B cell (primary cell): ENCODE measurements at places on chromosomes 2 and 18. TPM values are rescaled to one million over a fixed set of nuclear protein-coding genes. Genes with fewer than 3 reads are reported as not detected.

GRCh38 chr2:41038408-41038807, 586.5 kb upstream of the SLC8A1 start:
- no peak overlapping the region for H3K27ac ChIP-seq
- H3K4me1 ChIP-seq = no peaks in the 10 kb centered on the region
- H3K36me3 ChIP-seq = no peaks in the 10 kb centered on the region
- no peaks in the 10 kb centered on the region for H3K27me3 ChIP-seq
- no peak overlapping the region for H3K4me3 ChIP-seq

DNA sequence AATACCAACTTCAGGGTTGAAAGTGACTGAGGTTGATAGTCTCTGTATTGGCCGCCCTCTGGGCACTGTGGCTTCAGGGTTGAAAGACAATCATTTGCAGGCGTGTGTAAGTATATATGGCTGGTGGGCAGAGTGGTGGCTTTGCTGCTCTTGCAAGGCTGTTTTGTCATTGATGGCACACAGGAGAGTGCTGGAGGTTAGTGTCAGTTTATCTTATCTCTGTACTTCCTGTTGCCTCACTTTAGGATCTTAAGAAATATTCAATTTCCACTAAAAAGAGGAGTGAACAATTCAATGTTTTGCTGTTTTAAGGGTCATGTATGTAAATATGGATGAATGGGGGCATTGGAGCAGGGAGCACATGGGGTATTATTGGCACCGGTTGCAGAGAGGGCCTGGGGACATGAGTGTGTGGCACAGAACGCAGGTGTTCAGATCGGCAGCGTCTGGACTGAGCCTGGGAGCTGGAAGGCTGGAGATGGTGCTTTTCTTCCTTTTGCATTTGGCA, 51.5 kb downstream of the NCK2 start:
- H3K4me1 ChIP-seq = peaks cover 86% of the 10 kb centered on the region
- H3K27me3 ChIP-seq = no peaks in the 10 kb centered on the region
- peak overlapping the region; percentile 18 for H3K4me3 ChIP-seq
- no peaks in the 10 kb centered on the region for H3K36me3 ChIP-seq
- DNase-seq = peak; percentile 36

DNA sequence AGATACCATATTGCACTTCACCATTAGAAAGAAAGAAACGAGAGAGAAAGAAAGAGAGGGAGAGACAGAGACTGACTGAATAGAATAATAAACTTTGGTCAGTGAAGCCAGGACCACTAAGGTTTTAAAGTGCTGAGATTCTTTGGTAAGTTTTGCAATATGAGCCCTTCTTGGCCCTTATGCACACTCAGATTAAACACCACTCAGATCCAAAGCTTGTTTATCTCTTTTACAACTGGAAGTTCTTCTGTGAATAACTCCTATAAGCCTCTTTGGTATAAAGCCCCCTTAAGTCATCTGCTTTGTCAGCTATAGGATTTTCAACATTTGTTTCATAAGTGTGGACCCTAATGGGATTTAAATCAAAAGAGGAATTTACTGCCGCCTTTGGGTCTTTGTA, 40.8 kb downstream of the PID1 start:
- H3K4me1 ChIP-seq = no peaks in the 10 kb centered on the region
- no peak overlapping the region for H3K4me3 ChIP-seq
- no peak overlapping the region for H3K27ac ChIP-seq
- no peaks in the 10 kb centered on the region for H3K27me3 ChIP-seq
- no peak for DNase-seq

DNA sequence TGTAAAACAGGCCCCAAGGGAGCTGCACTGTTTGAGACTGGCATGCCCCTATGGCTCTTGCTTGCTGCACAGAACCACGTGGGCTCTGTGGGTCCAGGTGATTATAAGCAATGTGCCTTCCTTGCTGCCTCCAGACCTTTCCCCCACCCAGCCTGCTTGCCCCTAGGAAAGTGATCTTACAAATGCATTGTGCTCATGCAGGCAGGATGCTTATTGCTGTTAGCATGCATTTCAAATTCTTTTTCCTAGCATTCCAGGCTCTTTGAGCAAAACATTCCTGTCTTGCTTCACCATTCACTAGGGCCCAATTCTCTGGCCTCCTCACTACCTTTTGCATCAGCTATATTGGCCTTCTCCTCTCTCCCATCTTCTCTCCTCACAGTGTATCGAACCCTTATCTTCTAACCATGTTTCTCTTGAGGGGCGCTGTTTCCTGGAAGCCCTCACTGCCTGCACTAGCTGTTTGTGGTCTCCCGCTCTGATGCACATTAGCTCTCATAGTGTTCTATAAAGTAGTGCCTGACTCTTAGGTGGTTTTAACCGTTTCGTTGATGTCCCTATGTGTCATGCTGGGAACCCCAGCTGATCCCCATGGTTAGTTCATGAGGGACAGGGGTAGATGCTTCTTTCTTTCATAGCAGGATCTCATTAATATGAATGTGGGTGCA, 152.9 kb upstream of the EPAS1 start:
- H3K4me3 ChIP-seq = no peak overlapping the region
- no peak for DNase-seq
- peaks cover 3% of the 10 kb centered on the region for H3K36me3 ChIP-seq
- no peak overlapping the region for H3K27ac ChIP-seq
- H3K4me1 ChIP-seq = no peaks in the 10 kb centered on the region

TMEM237 gene
- 3.6 and 4.2 TPM in 2 replicates for total RNA-seq

NAT8 gene
- not detected in 2 replicates for total RNA-seq

GRCh38 chr2:230068651-230069055, at the start of gene SLC16A14:
TSS of gene SLC16A14 (minus strand) at chr2:230068924. CDS start at chr2:230059352, 9,572 bp downstream.
- H3K4me1 ChIP-seq = peaks cover 8% of the 10 kb centered on the region
- DNase-seq = peak; percentile 62
- H3K36me3 ChIP-seq = no peaks in the 10 kb centered on the region
- H3K27ac ChIP-seq = no peak within 1 kb of the TSS

DNA sequence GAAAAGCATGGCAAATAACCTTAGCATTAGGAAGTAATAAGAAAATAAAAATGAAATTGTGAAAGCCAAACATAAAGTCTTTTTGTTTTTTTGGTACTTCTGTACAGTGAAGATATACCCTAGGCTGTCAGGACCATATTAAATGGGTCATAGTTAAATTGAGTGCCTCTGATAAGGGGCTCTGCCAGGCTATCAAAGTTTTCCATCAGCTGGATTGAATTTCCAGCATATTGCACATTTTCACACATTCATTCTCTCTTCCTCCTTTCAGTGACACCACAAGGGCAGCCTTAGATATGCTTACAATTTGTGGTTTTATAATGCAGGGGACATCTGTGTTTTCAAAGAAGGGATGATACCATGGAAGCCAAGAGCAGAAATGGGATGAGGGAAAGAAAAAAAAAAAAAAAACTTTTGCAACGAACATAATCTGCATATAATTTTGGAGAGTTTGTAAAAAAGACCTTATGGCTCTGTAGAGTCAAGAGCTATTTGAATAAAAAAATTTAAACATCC, 109.3 kb upstream of the LYPD1 start:
- no peaks in the 10 kb centered on the region for H3K4me1 ChIP-seq
- no peak for DNase-seq
- no peaks in the 10 kb centered on the region for H3K27me3 ChIP-seq
- H3K4me3 ChIP-seq = no peak overlapping the region
- no peak overlapping the region for H3K27ac ChIP-seq

DUSP28 gene
- 19.0 TPM in 2 replicates for total RNA-seq

DNA sequence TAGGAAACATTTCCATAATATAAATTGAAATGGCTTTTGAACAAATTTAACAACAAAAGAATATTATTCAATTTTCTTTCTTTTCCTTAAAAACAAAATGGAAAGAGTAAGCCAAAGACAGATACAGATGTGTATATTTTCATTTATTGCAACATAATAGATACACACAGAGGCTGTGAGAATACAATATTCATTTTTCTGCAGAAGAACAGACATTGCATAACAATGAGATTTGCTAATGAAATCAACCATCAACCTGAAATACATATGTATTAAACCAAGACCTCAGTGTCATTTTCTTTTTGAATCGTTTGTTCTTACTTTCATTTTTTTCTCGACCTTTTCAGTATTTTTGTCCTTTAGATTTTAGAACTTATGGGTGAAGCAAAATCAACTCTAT, 95.1 kb downstream of the BAZ2B start:
- H3K36me3 ChIP-seq = no peaks in the 10 kb centered on the region
- peaks cover 5% of the 10 kb centered on the region for H3K4me1 ChIP-seq
- no peak for DNase-seq
- H3K27me3 ChIP-seq = no peaks in the 10 kb centered on the region

DNA sequence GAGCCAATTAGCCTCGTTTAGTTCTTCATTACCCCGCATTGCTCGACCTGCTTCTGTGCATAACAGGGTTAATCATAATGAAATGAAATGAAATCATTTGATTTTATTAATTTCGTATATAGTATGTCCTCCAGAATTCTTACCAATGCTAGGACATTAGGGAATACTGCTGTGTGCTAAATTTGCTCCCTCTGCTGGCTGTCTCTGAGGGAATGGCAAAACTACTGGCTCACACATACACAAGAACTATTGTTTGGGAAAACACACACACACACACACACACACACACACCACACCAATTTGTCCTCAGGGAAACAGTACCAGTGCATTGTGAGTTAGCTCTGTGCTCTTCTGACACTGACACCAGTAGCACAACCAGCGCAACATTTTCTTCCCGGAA, 273.3 kb upstream of the TCF4 start:
- DNase-seq = no peak
- H3K27me3 ChIP-seq = no peaks in the 10 kb centered on the region
- no peaks in the 10 kb centered on the region for H3K4me1 ChIP-seq
- no peak overlapping the region for H3K4me3 ChIP-seq
- H3K36me3 ChIP-seq = no peaks in the 10 kb centered on the region
- no peak overlapping the region for H3K27ac ChIP-seq

PTMA gene
- total RNA-seq = 2,208 and 2,282 TPM in 2 replicates

GKN2 gene
- total RNA-seq = not detected in 2 replicates

GRCh38 chr18:45321520-45321919, 293.8 kb upstream of the SLC14A2 start:
- H3K27ac ChIP-seq = no peak overlapping the region
- no peaks in the 10 kb centered on the region for H3K36me3 ChIP-seq
- no peaks in the 10 kb centered on the region for H3K4me1 ChIP-seq
- no peaks in the 10 kb centered on the region for H3K27me3 ChIP-seq
- no peak overlapping the region for H3K4me3 ChIP-seq

DNA sequence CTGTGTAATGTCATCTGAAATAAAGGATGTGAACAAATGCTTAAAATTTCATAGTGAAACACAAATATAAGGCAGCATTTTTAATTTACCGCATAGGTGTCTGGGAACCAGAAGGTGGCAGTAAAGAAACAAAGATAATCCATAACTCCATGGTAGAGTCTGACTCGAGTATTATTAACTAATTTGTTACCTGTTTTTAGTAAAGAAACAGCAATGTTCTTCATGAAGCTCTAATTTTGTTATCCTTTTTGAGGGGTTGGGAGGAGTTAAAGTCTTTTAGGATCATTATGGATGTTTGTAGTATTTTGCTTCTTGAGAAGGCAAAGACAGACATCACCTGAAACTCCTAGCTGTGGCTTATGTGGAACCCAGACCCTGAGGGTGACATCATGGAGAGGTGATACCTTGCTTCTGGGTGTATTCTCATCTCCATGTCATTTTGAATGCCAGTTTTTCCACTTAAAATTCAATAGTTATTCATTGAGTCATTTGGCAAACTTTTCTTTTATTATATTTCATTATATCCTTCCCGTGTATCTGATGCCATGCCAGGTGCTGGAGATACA, 286.2 kb upstream of the EPAS1 start:
- no peaks in the 10 kb centered on the region for H3K36me3 ChIP-seq
- no peaks in the 10 kb centered on the region for H3K27me3 ChIP-seq
- H3K27ac ChIP-seq = no peak overlapping the region
- peak; percentile 24 for DNase-seq

ASXL3 gene
- total RNA-seq = 0.02 TPM in 1 of 2 replicates, not detected in the other

APCDD1 gene
- total RNA-seq = 0.46 and 1.1 TPM in 2 replicates

PSD4 gene
- 203 and 217 TPM in 2 replicates for total RNA-seq

GRCh38 chr2:12613137-12613835, 103.5 kb upstream of the TRIB2 start:
- no peaks in the 10 kb centered on the region for H3K36me3 ChIP-seq
- no peak overlapping the region for H3K27ac ChIP-seq
- no peak overlapping the region for H3K4me3 ChIP-seq
- peaks cover 36% of the 10 kb centered on the region for H3K4me1 ChIP-seq

DNA sequence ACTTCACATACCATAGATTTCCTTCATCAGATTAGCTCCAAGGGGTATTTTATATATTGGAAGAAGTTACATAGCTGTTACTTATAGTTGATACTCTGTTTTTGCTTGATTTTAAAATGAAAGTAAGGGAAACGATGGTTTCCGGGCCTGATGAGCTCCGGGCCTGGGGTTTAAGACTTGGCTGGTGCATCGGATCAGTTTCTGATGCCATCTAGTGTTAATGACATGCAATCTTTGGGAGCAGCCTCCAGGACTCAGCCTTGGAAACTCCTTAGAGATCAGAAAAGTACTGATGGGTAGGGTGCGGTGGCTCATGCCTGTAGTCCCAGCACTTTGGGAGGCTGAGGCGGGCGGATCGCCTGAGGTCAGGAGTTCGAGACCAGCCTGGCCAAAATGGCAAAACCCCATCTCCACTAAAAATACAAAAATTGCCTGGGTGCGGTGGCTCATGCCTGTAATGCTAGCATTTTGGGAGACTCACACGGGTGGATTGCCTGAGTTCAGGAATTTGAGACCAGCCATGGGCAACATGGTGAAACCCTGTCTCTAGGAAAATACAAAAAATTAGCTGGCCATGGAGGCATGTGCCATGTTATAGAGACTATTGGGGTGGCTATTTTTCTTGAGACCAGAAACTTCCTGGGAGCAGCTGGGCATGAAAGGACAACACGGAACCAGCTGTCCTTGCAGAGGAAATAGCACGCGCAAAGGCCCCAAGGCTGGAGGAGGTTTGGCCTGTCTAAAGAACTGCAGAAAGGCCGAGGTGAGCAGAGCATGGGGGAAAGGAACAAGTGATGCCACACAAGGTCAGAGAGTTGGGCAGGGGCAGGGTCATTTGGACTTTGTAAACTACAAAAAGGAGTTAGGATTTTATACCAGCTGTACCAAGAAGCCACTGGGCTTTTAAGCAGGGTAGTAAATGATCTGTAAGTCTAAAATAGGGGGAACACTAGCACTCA, 46.9 kb upstream of the CNOT11 start:
- no peaks in the 10 kb centered on the region for H3K27me3 ChIP-seq
- DNase-seq = peak; percentile 54
- H3K27ac ChIP-seq = no peak overlapping the region
- no peak overlapping the region for H3K4me3 ChIP-seq

L3MBTL4 gene
- total RNA-seq = 11.6 and 11.9 TPM in 2 replicates

DNA sequence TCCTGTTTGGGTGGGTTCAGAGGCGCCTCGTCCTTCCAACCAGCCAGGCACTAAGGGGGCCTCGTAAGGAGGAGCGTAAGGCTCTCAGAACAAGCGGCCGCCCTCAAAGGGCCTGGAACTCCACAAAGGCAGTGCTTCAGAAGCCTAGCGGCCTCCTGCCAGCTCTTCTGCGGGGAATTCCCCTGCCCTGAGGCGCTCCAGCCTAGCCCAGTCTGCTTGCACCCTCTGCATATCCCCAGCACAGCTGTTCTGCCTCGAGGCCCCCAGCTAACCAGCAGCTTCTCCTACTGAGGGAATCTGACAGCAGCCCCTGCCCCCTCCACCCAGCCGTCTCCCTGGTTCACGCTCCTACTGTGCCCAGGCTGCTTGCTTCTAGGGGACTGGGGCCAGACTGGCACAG, 265.9 kb downstream of the TFCP2L1 start:
- no peak overlapping the region for H3K4me3 ChIP-seq
- no peak overlapping the region for H3K27ac ChIP-seq
- no peaks in the 10 kb centered on the region for H3K4me1 ChIP-seq
- no peaks in the 10 kb centered on the region for H3K36me3 ChIP-seq
- H3K27me3 ChIP-seq = no peaks in the 10 kb centered on the region

RIT2 gene
- not detected in 2 replicates for total RNA-seq

GRCh38 chr2:20578895-20579825, 71.7 kb downstream of the HS1BP3 start:
- H3K27ac ChIP-seq = no peak overlapping the region
- DNase-seq = no peak
- no peaks in the 10 kb centered on the region for H3K36me3 ChIP-seq
- peaks cover 34% of the 10 kb centered on the region for H3K4me1 ChIP-seq

ALPI gene
- not detected in 2 replicates for total RNA-seq

RAPH1 gene
- 0.05 TPM in 1 of 2 replicates, not detected in the other for total RNA-seq

PUM2 gene
- total RNA-seq = 151 and 163 TPM in 2 replicates
